ENCODE measurements at places on chromosomes 12 and 14.

- DNase-seq = no peak
Observed at GRCh38 chr14:30214014-30214413, 286.4 kb upstream of the PRKD1 start.

GRCh38 chr12:31008961-31009840, 64.5 kb upstream of the DDX11 start:
- no peak for DNase-seq

- DNase-seq = no peak
Observed at GRCh38 chr12:69929531-69929930, 104.5 kb downstream of the MYRFL start.

DNA sequence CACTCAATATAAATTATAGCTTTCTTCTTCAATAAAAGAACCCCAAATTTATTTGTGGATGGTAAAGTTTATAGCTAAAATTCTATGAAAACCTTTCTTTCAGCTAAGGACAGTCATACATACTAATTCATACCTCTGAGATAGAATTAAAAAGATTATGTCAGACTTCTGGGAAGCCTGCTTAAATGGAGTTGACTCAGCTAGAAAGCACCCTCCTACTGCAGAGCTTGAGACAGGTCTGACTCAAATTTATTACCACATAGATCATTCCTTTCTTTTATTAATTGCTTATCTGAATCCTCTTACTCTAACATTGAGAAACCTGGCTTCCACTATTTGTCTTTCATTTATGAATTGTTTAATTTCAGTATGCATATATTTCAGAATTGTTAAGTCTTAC, 1007.0 kb upstream of the LRFN5 start:
- no peak for DNase-seq

- DNase-seq = peak; percentile 62
Observed at GRCh38 chr12:57741844-57742738, 2.7 kb upstream of the TSPAN31 start.

GRCh38 chr12:132046561-132046960, 96.8 kb downstream of the EP400 start:
- DNase-seq = no peak

DNA sequence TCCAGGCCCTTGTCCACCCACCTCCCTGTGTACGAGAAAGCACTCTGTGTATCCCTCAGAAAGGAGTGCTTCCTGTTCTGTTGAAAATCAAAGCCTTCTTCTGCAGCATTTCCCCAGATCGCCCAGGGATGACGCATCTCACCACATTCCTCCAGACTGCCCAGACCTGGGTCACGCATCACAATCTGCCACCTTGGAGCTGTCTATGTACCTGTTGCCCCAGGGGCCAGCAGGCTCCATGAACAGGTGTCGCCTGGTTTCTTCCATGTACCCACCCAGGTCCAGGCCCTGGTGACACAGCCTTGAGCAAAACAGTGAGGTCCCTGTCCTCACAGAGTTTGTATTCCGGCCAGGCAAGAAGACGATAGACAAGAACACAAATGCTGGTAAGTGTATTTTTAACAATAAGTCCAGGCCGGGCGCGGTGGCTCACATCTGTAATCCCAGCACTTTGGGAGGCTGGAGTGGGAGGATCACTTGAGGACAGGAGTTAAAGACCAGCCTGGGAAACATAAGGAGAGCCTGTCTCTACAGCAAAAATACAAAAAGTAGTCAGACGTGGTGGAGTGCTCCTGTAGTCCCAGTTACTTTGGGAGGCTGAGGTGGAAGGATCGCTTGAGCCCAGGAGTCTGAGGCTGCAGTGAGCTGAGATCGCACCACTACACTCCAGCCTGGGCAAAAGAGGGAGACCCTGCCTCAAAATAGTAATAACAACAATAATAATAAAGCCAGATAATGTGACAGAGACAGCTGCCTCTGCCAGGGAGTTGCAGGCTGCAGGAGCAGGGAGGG, 6.8 kb upstream of the PPP1R13B start:
- DNase-seq = no peak

- no peak for DNase-seq
Observed at GRCh38 chr14:64861916-64862315, 17.8 kb downstream of the SPTB start.

DNA sequence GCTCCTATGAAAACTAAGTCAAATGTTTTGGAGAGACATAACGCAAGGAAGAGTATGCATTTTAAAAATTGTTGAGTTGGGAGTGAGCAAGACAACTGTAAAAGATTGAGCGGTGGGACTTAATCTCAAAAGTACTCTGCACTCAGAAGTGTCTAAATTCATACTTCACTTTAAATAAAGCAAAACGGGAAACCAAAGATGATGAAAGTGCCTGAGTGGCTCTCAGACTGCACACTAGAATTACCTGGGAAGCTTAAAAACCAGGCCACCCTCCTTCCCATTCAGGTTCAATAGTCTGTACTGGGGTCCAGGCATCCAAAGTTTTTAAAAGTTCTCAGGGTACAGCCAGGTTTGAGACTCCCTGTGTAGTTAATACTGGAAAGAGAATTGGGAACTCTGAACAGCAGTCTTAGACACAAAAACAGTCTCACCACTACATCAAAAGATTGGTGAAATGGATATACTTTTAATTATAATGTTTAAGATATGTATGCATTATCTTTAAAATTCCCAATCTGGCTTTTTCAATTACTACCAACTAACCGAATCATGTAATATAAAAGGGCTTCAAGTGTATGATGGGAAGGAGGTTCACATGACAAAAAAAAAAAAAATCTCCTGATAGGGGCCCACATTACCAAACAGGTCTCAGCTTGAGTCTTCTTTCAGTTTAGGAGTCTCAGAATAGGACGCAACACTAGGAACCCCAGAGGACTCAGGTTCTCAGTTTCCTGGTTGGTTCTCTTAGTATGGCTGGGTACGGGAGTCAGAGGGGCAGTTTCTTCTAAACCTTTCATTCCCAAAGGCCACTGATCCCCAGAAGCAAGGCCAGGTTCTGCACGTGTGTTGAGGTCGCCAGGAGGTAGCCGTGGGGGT, 1.0 kb downstream of the HOMEZ start:
- no peak for DNase-seq

GRCh38 chr14:105931808-105932483, 405.6 kb downstream of the TMEM121 start:
- no peak for DNase-seq
